ENCODE measurements at places on chromosomes 7 and 10.

DNA sequence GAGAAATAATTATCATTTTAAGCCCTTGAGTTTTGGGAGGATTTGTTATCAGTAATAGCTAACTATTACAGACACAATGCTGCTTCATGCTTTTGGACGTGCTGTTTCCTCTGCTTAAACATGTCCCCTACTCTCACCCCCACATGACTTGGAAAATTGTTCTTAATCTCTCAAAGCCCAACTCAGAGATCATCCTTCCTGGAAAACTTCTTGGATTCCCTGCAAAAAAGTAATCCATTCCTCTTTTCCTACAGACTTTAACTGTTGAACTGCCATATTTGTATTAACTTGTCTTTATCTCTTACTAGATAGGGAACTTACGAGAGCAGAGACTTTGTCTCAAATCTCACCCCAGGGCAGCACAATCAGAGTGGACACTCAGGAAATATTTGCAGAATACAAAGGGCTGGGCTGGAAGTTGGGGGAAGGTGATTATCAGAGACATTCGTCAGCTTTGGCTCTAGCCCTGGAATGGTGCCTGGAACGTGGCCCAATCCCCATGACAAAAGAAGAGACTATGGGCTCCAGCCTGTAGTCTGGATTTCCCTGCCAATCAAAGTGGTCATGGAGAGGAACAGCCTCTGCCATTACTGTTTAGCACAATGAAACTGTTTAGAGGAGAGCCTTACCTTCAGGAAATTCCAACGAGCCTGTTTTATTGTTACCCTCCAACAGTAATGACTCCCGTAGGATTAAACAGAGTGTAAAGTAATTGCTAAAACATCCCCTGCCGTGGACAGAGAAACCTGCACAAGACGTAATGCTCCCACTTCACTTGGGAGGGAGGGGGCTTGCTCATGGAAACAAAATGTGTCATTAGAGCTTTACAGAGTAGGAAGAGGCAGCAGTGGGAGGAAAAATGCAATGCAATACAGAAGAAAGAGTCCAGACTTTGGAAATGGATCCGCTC, 140.4 kb upstream of the AUTS2 start:
- peak; percentile 16 for DNase-seq

GRCh38 chr7:67387851-67388250, 391.2 kb downstream of the TYW1 start:
- DNase-seq, result no peak

GRCh38 chr10:58817201-58817846, 304.7 kb downstream of the BICC1 start:
- no peak for DNase-seq

GRCh38 chr7:46155367-46155766, 234.3 kb upstream of the IGFBP3 start:
- peak; percentile 62 for DNase-seq

DNA sequence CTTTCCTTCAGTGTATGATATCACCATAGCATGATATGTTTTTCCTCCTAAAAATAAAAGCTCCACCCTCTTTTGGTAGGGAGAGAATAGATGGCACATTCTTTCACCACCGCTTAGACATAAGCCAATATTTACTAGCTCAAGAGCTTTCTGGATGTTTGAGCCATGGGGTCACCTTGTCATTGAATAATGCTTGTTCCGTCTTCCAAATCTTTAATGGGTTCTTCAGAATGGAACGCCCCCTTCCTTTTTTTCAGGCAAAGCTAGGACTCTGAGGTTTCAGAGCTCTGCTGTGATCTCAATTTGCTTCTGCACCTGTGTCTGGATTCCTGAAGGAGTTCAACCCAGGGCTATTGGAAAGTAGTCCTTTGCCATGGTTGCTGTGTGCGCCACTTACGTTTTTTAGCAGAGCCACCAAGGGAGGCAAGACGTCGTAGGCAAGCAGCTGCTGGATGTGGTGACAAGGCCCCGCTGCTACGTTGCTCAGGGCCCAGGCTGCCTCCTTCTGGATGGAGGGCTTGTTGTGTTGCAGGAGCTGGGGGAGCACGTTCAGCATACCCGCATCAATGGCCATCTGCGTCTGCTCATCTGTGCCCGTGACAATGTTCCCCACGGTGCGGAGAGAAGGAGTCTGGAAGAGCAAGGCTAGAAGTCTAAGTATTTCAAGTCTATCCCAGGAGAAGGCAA, 23.2 kb downstream of the KPNA7 start:
- no peak for DNase-seq

DNA sequence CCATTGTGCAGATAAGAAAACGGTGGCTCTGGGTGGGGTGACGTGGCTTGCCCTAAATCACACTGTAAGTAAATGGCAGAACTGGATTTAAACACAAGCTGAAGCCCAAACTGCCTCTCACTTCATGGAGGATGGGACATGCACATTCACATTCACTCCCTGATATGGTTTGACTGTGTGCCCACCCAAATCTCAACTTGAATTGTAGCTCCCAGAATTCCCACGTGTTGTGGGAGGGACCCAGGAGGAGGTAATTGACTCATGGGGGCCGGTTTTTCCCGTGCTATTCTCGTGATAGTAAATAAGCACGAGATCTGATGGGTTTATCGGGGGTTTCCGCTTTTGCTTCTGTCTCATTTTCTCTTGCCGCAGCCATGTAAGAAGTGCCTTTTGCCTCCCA, 32.4 kb downstream of the CHST15 start:
- DNase-seq, result no peak

DNA sequence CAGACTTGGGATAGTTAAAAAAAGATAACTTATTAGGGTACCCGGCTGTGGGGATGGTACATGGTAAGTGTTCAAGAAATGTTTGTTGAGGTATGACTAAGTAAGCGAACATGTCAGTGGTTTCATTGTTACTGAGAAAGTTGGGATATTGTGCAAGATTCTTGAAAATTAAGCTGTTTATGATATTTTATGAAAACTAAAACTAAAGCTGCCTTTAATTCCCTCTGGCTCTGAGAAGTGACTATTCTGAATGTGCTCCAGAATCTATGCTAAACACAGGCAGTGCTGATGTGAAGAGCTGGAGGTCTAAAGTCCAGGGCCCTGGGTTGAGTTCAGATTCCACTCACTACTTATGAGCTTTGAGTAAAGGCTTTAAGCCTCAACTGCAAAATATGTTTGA, 72.9 kb downstream of the AOAH start:
- DNase-seq, result peak; percentile 36

- no peak for DNase-seq
These were observed 582.6 kb downstream of the CALN1 start for GRCh38 chr7:71829515-71829914.

GRCh38 chr7:2785071-2785500, 59.0 kb downstream of the GNA12 start:
- DNase-seq, result no peak

- no peak for DNase-seq
These were observed 19.7 kb downstream of the AHR start for GRCh38 chr7:17318146-17318545.

GRCh38 chr7:129667116-129667515, 55.6 kb downstream of the NRF1 start:
- DNase-seq, result no peak

DNA sequence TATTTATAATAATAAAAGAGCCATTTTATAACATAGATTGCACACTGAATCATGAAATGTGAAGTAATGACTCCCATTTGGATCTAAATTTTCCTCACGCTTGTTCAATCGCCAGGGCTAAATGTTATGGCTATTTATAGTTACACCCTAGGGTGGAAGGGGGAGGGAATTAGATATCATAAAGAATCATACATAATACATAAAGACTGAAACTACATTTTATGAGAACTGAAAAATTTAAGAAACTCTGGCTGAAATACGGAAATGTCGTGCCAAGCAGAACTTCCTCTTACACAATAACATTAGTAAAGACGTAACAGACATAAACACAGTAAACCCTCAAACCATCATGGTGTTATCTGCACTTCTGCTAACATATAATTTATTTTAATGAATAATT, 327.5 kb upstream of the PHF14 start:
- no peak for DNase-seq

- no peak for DNase-seq
These were observed 26.6 kb upstream of the SEMA3D start for GRCh38 chr7:85213500-85213899.

DNA sequence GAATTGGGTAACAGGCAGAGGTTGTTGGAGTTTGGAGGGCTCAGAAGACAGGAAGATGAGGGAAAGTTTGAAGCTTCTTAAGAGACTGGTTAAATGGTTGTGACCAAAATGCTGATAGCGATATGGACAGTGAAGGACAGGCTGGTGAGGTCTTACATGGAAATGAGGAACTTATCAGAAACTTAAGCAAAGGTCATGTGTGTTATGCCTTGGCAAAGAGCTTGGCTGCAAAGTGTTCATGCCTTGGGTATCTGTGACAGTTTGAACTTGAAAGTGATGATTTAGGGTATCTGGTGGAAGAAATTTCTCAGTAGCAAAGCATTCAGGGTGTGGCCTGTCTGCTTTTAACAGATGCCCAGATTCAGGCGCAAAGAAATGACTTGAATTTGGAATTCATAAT, 64.5 kb upstream of the EEPD1 start:
- no peak for DNase-seq

DNA sequence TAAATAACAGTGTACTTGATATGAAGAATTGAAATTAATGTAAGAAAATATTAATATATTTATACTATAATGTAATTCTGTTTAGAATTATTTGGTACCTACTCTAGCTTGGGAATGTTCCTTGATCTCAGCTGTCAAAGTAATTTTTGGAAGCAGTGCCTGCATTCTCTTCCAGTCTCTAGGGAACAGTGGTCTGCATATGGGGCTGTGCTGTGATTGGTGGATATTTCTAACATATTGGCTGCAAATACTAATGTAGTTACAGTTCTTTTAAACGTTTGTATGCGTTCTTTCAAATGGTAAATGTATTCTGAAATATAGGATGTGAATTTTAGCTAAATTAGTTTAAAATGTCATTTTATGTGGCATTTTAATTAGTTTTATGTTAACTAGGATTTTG, 87.2 kb downstream of the PHF14 start:
- DNase-seq, result no peak

GRCh38 chr7:131803816-131804215, 247.4 kb upstream of the PODXL start:
- no peak for DNase-seq

- no peak for DNase-seq
These were observed 65.1 kb downstream of the CAMK1D start for GRCh38 chr10:12414278-12414989.

GRCh38 chr7:584122-584465, 64.4 kb upstream of the PDGFA start:
- no peak for DNase-seq

DNA sequence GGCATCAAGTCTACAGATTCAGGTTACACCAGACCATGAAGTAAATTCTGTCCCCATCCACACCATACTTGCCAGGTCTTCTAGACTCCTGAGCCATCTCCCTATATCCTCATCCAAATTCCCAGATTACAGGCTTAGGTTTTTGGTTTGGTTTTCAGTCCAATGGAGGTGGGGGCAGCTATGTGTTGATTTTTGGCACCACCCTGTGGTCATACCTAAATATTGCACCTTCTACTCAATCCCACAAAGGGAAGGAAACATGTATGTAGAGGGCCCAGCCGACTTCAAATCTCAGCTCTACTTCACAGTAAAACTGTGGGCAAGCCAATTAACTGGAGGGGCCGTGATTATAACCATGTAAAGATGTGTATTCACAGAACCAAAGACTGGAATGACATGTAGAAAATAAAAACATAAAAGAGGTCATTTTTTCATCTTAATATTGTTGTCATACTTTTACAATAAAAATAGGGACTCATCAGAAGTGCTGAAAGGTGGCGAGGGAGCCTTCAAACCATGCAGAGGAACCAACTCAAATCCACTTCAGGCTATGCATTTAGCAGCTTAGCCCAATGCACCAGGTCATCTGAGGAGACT, 19.8 kb downstream of the ERCC6 start:
- DNase-seq, result peak; percentile 59

- DNase-seq, result no peak
These were observed 470.8 kb upstream of the KCND2 start for GRCh38 chr7:119802147-119802546.

GRCh38 chr7:83486536-83486935, 162.4 kb downstream of the SEMA3E start:
- no peak for DNase-seq

GRCh38 chr10:103732339-103733044, 122.9 kb downstream of the SH3PXD2A start:
- no peak for DNase-seq

GRCh38 chr7:145902123-145902522, 214.5 kb upstream of the CNTNAP2 start:
- no peak for DNase-seq

DNA sequence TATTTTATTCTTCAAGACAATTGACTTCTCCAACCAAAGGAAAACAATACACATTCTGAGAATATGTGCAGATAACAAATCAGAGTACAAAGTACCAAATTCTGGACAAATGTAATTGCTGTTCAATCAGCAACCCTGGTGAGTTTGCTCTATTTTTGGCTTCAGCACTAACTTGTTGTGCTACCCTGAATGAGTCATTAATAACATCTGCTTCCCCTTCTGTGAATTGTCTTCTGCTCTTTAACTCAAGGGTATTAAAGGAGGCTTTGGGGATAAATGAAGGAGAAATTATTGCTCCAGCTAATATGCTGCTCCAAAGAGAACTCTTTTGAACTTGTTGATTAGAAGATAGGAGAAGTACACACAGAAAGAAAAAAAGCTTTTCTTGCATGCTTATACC, 459.3 kb downstream of the HTR7 start:
- no peak for DNase-seq

DNA sequence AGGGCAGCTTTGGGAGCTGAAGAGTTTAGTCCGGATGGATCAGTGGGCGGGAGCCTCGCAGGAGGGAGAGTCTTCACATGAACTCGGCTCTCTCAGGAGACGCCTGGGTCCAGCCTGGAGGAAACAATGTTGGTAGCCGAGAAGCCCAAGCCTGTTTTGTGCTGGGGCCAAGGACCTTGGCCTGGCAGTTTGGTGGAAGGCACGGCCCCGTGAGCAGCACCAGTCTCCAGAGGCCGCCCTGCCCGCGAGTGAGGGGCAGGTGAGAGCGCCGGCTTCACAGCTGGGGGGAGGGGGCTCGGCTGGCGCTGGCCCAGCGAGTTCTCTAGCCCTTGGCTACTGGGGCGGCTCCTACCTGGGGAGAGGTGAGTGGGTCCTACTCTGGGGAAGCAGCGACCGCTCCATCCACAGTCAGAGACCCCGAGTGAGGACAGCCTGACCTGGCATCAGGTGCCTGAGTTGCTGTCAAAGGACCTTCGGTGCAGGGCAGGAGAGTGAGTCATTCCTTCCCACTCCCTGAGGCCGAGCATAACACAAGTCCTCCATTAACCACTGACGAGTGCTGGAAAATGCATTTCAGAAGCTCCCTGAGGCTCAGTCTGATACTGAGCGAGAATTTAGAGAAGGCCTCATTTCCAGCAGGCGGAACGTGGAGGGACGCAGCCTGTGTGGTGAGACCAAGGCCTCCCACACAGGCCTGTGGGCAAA, 89.3 kb upstream of the DIP2C start:
- no peak for DNase-seq

- no peak for DNase-seq
These were observed 36.0 kb downstream of the CLEC2L start for GRCh38 chr7:139559364-139560105.

GRCh38 chr7:101308245-101309085, 13.1 kb downstream of the IFT22 start:
- peak; percentile 89 for DNase-seq

GRCh38 chr7:27784399-27785053, 44.6 kb downstream of the TAX1BP1 start:
- DNase-seq, result peak; percentile 59

Measured in hepatocyte (in vitro differentiated cells).